ENCODE measurements at places on chromosomes 5 and 9.
A peak's percentile ranks its signal among the peaks of the same experiment; 100 is the strongest.

- no peak for DNase-seq
Measured at GRCh38 chr9:84875193-84875592, 205.7 kb downstream of the NTRK2 start.

DNA sequence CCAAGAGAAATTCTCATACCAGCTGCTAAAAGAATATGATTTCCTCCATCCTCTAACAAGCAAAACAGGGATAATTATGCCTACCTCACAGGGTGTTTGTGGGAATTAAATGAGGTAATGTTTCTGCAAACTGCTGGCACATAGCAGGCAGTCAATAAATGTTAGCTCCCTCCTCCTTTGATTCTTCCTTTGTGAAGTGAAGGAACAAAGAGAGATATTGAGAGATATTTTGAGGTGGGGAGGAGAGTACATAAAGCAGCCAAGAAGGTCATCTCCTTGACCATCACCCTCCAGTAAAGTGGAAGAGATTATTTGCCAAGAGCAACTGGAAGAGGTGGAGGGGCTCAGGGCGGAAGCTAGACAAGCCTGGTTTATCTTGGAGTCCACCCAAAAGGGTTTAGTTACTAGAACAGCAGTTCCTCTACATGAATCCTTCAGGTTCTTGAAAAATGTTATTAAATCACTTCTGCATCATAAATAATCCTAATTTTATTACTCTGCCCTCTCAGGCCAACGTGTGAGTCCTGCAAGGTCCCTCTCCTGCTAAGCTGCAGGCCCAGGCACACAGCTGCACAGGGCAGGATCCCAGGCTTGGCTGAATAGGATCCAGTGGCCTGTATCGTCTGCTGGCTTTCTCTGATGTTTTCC is 35.0 kb upstream of the TLE1 start:
- no peak for DNase-seq

- no peak for DNase-seq
Measured at GRCh38 chr9:32728181-32728580, 55.2 kb upstream of the TMEM215 start.

DNA sequence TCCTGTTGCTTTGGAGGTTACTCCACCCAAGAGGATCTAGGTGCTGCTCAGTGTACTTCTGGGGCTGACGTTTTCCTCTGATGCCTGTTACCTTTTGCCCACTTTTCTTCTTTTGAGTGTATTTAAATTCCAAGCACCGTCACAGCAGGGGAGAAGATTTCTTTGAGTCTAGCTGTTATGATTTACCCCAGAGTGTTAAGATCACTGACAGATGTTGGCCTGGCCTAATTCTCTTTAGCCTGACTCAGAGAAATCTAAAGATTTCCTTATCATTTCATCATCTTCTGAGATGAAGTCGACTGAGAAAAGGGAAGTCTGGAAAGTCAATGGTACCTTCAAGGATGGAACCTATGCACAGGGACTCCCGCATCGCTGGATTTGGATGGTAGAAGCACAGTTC is 191.5 kb downstream of the FBXL7 start:
- DNase-seq, result peak; percentile 54

- DNase-seq, result no peak
Measured at GRCh38 chr9:76090330-76090729, 199.9 kb downstream of the PCSK5 start.

DNA sequence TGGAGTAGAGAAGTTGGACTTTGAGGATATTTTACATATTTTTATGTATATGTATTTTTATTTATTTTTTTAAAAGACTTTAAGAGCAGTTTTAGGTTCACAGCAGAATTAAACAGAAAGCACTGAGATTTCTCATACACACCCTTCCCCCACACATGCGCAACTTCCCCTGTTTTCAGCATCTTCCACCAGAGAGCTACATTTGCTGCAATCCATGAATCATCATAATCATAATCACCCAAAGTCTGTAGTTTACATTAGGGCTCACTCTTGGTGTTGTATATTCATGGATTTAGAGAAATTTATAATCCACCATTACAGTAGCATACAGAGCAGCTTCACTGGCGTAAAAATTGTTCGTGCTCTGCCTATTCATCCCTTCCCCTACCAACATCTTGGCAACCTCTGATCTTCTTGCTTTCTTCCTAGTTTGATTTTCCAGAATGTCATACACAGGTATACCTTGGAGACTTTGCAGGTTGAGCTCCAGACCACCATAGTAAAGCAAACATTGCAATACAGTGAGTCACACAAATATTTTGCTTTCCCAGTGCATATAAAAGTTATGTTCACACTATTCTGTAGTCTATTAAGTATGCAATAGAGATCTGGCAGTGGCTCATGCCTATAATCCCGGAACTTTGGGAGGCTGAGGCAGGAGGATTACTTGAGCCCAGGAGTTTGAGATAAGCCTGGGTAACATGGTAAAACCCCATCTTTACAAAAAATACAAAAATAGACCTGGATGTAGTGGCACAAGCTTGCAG is 9.6 kb upstream of the CCDC171 start:
- DNase-seq, result no peak

DNA sequence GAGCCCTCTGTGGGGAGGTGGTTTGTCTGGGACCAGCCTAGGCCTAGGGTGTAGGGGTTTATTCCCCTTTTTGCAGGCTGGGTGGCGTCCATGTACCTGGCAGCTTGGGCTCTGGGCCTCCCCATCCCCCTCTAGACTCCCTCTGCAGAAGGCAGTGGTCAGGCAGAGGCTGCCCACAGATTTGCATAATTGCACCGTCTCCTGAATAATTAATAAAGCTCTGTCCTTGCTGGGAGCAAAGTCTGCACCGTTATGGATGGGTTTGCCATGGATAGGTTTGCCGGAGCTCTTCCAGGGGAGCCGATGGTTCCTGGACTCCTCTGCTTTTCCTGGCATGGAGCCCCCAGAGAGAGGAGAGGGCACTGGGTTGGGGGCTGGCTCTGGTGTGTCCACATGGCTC is 60.4 kb downstream of the DAB2IP start:
- no peak for DNase-seq

DNA sequence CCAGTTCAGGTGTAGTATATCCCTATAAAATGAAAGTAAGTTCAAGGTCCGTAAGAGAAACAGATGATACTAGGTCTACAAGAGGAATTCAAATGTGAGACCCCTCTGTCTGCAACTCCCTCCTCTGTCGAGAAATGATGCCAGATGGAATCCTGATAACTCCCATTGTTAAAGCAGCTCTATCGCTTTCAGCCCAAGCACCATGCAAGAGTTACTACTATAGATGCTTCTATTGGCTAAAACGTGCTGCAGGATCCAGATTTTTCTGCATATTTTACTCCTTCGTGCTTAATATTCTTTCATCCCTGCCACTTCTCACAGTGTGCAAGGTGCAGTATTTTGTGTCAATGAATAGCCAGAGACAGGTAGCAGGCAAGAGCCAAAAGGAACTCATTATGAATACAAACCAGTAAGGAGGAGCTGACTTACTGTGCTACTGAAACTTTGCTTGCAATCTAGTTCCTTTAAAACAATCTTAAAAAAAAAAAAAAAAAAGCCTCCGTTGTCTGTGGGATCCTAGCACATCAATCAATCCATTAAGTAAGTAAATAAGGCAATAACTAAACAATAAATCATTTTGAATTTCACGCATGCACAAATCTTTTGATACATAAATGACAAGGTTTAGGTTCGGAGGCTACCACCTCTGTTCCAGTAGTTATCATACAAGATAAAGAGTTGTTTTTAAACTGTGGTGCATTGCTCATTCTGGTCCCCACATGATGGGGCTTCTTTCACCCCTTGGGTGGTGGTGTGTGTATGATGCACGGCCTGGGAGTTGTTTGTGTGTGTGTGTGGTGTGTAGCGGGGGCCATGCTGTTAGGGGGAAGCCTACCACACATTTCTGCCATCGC is 151.1 kb upstream of the MPDZ start:
- DNase-seq, result peak; percentile 31

DNA sequence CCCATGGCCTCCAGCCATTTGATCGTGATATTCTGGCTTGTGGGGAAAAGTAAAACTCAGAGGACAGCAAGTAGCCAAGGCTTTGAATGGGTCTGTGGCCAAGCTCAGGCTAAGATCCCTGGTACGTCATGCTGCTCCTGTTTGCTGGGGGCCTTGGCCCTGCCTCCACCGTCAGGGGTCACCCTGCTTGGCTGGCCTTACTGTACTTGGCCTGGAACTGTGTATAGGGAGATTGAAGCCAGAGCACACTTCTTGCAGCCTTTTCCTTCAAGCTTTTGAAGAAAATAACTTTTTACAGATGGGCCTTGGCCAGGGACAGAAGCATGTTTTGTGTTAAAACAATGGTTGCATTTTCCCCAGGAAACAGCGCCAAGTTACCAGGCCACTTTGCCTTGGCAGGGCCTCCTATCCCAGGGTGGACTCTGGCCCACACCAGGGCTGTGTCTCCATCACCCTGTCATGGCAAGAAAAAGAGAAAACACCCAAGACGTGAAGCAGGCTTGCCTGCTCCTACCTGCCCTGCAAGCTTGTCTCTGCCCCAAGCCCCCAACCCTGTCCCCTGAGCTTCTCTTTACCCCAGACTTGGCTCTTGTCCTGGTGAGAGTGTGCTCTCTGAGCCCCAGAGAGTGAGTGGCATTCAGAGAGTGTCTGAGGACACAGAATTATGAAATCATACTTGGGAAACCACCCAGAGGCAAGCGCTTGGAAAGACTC is 286.9 kb downstream of the GADD45G start:
- no peak for DNase-seq

GRCh38 chr9:111271481-111272080 is 58.4 kb downstream of the OR2K2 start:
- DNase-seq, result no peak

DNA sequence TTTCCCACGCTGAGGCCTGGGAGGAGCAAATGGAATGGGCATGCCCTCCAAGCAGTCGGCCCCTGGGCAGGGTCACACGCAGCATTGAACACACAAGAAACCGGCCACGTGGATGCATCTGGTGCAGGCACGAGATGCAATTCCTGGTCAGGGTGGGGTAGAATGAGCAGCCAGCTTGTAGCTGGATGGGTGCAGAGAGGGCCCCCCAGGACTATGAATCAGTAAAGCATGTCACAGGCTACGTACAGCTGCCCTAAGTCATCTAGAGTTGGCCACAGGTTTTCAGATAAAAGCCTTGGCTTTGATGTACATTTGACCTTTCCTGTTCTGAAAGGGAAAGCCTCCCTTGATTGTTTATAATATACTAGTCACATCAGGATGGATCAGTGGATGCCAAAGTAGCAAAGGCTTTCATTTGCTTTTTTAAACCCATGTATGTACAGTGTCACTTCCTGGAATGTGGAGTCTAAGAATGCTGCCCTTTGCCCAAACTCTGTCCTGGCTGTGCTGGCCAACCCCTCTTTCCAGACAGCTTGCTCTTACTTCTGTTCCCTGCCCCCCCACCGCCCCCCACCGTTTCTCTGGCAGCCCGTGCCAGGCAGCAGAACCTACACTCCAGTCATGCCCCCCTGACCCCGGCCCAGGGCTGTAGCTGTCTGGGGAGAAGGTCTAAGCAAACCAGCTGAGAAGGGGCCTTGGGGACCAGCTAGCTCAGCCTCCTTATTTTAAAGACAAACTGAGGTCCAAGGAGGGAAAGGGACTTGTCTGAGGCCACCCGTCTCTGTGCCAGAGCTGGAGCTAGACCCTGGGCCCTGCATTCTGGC is 169.2 kb downstream of the HSPA4 start:
- no peak for DNase-seq

DNA sequence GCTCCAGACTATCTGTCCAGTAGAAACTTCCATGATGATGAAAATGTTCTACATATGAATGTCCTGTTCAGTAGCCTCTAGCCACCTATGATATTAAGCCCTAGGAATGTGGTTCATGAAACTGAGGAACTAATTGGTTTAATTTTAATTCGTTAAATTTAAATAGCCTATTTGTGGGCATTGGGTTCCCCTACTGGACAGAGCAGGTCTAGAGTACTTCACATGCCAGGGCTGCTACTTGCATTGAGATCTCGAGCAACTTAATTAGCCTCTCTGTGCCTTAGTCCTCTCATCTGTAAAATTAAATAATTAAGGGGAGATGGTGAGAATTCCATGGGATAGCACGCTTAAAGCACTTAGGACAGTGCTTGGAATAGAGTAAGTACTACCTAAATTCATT is 160.0 kb downstream of the PAPPA start:
- no peak for DNase-seq

- DNase-seq, result peak; percentile 46
Measured at GRCh38 chr9:25716220-25716872, 38.1 kb upstream of the TUSC1 start.

DNA sequence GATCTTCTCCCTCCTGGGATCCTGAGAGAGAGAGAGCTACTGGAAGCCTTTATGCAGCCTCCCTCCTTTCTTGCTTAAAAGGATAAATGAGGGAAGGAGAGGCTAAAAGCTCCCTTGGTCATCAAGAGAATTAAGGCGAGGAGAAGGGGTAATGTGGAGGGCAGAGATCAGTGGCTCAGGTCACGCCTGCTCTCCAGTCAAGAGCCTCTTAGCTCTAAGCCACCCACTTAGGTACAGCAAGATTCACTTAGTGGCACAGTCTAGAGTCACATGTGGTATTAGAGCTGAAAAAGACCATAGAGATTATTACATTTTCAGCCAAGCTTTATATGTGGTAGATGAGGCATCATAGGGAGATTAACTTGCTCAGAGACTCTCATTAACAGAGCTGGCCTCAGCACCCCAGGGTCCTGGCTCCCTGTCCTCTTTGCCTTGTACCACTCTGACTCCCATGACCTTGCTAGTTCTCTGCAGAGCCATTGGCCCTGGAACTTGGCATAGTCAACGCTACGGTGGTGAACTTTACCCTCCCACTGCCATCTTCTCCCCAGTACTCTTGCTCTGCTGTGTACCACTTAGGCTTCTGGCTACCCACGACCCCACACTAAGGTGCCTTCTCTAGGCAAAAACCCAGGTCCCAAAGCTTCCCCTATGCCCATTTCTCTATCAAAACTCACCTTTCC is 37.6 kb downstream of the MFAP3 start:
- peak; percentile 6 for DNase-seq

GRCh38 chr5:144794922-144795321 is 624.2 kb downstream of the KCTD16 start:
- DNase-seq, result no peak

All from NCI-H524 (cell line).